ENCODE measurements at places on chromosomes 13 and 19.

GRCh38 chr19:35138305-35138892 lies at the start of gene FXYD1:
Gene FXYD1 (plus strand): TSS chr19:35138824. CDS start chr19:35140080, 1,256 bp downstream.
- DNase-seq: no peak

- peak; percentile 40 for DNase-seq
Observed at GRCh38 chr13:43905435-43906031, 25.8 kb downstream of the LACC1 start.

DNA sequence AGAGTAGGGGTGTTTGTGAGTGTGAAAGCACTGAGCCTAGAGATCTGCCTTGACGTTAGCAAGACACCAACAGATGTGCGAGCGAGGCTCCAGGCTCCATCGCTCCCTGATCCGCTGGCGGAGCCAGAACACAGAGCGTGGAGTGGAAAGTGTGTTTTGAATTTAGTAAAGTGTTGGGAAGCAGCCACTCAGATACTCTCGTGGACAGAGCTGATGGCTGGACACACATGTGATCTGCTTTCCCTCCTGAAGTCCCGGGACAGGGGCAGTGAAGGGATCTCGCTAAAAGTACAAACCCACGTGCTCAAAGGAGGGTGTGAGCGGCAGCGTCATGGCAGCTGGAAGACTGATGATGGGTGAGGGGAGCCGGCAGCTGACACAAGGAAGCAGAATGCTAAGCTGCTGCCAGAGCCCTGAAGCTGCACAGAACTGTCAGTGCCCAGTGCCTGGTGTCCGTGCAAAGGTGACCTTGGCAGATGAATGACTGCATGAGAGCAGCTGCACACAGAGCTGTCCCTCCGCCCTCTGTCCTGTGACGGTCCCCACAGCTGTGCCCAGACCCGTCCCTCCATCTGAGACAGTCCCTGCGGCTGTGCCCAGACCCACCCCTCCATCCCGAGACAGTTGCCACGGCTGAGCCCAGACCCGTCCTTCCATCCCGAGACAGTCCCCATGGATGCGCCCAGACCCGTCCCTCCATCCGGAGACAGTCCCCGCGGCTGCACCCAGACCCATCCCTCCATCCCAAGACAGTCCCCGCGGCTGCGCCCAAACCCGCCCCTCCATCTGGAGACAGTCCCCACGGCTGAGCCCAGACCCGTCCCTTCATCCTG lies 29.6 kb upstream of the TMEM255B start:
- DNase-seq: no peak

DNA sequence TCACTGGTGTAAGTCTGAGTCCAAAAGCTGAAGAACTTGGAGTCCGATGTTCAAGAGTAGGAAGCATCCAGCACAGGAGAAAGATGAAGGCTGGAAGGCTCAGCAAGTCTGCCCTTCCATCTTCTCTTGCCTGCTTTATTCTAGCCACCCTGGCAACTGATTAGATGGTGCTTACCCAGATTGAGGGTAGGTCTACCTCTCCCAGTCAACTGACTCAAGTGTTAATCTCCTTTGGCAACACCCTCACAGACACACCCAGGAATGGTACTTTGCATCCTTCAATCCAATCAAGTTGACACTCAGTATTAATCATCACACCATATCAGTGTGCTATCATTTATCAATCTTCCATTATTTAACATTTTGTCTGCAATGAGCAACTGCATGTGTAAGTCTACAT lies 223.5 kb downstream of the GPC5 start:
- DNase-seq: no peak

DNA sequence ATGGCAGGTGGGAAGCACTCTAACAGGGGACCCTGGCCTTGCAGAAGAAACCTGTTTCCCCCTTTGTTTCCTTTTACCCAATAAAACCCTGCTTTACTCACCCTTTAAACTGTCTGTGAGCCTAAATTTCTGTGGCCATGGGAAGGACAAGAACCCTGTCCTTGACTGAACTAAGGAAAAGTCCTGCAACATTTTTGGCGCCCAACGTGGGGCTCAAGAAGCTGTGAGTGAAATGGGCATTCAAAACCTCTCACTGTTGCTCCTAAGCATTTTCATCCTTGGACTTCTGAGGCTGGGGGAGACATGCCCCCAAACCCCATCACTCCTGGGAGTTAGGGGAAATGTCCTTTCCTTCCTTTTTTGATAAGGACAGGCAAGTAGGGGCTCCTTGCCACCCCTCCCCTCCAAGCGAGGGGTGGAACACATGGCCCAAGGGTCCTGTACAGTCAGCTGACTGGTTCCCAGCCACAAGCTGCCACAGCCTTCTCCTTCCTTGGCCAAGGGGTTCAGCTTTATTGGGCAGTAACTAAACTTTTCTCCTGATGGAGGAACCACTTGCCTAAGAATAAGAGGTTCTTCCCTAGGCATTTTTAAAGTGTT lies 381.6 kb downstream of the KLF5 start:
- no peak for DNase-seq

DNA sequence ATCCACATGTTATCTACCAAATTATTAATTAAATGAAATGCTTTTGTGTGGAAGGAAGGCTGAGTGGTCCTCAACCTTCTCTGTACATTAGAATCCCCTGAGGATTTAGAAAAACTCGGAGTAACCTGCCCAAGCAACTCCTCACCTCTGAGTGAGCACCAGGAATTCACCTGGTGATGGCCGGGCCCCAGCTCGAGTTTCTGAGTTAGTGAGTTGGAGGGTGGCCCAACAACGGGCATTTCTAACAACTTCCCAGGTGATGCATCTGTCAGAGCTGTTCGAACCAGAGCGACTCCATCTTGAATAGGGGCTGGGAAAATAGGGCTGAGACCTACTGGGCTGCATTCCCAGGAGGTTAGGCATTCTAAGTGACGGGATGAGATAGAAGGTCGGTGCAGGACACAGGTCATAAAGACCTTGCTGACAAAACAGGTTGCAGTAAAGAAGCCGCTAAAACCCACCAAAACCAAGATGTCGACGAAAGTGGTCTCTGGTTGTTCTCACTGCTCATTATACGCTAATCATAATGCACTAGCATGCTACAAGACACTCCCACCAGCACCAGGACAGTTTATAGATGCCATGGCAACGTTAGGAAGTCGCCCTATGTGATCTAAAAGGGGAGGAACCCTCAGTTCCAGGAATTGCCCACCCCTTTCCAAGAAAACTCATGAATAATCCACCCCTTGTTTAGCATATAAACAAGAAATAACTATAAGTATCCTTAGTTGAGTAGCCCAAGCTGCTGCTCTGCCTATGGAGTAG lies 44.2 kb upstream of the SHISA2 start:
- no peak for DNase-seq

DNA sequence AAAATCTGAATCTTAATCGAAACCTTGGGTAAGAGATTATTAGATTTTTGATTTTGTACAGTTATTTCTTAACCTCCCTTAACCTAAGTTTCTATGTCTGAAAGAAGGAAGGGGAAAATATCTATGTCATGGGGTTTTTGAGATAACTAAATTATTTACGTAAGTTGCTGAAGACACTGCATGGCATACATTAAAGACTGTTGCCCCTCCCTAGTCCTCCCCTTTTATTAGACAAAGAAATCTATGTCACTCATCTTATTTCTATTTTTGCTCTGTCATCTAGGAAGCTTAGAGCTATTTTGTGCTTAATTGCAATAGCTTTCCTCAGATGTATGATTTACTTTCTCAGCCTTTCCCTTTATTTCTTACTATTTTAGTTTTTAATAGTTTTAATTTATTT lies 15.0 kb downstream of the COG6 start:
- DNase-seq: no peak

DNA sequence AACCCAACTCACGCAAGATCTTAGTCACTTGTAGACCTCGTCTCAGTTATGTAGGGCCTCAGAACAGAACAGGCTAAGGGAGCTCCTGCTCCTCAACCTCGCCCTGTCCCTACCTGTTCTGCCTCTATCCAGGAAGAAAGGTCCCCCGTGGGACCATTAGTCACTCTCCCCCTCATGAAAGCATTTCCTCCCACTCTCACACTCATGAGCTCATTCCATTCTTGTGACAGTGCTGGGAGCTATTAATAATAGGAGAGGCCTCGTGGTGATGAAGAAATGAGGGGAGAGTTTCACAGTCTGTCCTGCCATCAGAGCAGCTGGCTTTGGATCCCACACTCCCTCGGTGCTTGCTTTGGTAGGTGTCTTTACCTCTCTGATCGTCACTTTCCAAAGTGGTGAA lies 10.2 kb downstream of the PPP2R1A start:
- DNase-seq: peak; percentile 32

DNA sequence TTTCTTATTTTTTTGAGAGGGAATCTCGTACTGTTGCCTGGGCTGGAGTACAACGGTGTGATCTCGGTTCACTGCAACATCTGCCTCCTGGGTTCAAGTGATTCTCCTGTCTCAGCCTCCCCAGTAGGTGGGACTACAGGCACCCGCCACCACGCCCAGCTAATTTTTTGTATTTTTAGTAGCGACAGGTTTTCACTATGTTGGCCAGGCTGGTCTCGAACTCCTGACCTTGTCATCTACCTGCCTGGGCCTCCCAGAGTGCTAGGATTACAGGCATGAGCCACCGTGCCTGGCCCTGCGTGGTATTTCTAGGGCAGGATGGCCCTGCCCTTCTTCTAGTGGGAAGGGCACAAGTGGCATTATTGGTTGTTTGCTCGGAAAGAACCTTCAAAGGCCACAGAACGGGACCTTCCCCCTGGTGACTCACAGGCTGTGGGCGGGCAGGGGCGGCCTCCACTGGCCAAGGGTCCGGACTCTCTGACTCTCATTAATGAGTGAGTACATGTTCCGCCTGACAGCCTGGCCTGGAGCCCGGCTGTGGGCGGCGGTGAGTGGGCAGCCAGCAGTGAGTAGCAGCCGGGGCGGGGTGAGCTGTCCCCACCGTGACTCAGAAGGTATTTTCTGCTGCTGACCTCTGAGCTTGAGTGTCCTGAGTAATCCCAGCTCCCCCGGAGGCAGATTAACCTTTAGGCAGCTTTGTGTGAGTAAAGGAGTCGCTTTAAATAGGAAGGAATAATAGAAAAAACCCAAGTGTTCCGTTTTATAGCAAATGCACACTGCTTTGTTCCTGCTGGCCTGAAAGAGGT lies 5.1 kb downstream of the DOT1L start:
- peak; percentile 100 for DNase-seq

All from inflammatory macrophage treated with lipopolysaccharide for 1 hour (primary cell).